ENCODE measurements at places on chromosomes 11 and 22.

DNA sequence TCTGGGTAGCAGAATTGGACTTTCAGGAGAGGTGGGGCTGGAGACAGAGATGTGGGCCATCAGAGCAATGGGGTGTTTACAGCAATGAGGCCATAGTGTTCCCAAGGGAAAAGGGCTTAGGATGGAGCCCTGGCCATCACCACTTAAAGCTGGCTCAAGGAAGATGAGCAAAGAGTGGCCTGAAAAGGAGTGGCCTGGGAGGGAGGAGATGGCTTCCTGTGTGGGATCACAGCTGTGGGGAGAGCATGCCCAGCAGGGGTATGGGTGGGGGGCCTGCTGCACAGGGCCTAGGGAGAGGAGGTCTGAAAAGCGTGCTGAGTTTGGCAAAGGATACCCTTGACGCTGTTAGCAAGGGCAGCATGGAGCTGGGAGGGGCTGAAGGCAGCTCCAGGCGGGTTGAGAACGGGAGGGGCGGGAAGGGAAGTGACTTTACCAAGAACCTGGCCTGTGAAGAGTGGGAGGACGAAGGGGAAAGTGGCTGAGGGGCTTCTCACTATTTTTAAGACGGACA is 13.9 kb downstream of the LRRC32 start:
- DNase-seq: no peak

DNA sequence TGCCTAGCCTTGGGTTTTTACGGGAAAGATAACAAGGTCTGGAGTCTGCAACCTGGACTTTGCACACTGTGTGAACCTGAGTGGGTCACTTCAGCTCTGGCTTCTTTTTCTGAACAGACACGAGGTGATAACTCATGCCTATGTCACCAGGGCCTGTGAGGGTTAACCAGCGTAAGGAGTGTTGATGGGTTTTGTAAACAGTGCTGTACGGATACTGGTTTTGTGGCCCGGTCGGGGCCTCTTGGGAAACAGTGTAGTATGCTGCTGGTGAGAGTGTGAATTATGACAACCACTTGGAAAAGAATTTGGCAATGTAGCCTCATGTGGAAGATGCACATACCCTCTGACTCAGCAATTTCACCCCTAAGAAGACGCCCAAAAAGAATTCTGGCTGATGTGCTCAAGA is 266.8 kb downstream of the MN1 start:
- DNase-seq: no peak

DNA sequence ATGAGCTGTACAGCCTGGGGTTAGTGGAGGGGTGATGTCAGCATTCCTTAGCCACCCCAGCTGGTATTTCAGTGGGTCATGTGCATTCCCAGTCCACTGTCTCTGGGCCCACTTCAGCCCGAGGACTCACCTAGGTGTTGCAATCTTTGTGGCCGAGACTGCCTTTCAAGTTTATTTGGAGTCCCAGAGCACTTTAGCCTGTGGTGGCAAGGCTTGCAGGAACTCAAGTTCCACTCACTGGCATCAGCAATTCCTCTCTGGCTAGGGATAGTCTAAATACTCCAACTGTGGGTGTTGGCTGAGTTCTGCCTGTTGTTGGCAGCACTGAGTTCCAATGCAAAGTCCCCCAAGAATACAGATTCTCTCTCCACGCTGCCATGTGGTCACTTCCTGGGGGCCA is 191.6 kb upstream of the PGR start:
- no peak for DNase-seq

DNA sequence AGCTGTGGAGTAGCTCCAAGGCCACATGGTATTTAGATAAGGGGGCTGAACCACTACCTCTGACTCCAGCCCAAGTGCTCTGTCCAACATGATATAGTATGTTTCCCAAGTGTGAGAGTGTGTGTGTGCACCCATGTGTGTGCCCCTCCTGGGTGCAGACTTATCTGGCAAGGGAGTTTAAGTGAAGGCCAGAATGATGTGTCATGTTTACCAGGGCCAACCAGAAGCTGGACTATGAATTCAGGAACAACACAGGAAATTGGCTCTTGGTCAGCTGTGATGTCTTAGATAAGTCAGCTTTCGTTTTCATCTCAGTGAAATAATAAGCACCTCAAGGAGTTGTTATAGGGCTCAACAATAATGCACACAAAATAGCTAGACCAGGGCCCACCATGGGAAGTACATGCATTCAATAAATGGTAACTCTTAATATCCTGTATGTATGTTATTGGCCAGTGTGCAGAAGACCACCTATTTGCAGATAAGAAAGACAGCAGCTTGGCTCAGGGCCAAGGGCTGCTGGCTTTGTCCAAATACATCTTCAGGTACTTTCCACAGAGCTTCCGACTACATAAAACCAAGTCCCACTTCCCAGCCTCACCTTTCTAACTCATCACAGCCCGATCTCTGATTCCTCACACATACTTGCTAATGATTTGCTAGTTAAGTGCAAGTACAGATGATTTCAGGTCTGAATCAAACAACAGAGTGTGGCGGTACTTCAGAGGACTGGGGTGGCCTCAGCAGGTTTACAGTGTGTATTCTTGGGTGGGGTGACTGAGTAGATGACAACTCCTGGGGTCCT is 120.9 kb downstream of the ME3 start:
- no peak for DNase-seq

GRCh38 chr22:17956630-17957029 is 67.7 kb downstream of the MICAL3 start:
- no peak for DNase-seq

- DNase-seq: no peak
Measured at GRCh38 chr11:117875382-117876058, 938 bp downstream of the FXYD6 start.

- DNase-seq: no peak
Measured at GRCh38 chr22:35446365-35446764, 46.4 kb downstream of the MCM5 start.

GRCh38 chr11:64697663-64698375 is 25.2 kb downstream of the NRXN2 start:
- DNase-seq: no peak

DNA sequence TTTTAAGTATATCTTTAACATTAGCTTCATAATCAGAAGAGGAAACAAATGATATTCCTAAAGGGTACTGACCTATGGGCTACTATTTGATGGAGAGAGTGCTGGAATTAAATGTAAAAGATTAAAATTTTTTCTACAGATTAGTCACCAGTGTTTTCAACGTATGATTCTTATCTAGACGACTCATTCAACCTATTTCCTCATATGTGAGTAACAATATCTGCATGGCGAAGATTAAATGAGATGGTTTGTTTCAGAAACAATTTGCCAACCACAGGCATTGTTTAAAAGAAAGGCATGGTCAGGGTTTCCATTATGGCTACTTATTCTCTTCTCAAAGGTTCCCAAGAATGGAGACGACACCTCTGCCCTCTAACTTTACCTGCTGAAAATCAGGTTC is 20.4 kb downstream of the OR56B4 start:
- DNase-seq: no peak

DNA sequence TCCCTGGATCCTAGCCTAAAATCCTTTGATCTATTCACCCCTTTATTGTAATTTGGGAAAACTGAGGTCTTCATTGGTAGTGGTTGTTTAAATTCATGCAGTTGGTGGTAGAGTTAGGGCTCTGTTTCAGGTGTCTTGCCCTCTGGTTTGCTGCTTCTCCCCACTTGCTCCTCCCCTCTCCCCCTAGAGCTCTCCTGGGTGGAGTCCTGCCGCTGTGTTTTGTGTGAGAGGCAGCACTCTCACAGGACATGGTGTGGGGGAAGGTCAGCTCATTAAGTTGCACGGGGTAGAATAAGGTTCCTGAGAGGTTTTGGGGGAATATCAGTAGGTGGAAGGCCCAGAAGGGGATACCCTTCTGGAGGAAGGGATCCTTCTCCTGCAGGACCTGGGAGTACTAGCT is 98.1 kb upstream of the NECTIN1 start:
- no peak for DNase-seq

GRCh38 chr22:38924347-38924952 is 33.0 kb upstream of the APOBEC3A start:
- no peak for DNase-seq

GRCh38 chr22:28931844-28932567 is 48.6 kb downstream of the ZNRF3 start:
- no peak for DNase-seq

GRCh38 chr11:11512929-11513328 is 108.9 kb downstream of the GALNT18 start:
- no peak for DNase-seq

DNA sequence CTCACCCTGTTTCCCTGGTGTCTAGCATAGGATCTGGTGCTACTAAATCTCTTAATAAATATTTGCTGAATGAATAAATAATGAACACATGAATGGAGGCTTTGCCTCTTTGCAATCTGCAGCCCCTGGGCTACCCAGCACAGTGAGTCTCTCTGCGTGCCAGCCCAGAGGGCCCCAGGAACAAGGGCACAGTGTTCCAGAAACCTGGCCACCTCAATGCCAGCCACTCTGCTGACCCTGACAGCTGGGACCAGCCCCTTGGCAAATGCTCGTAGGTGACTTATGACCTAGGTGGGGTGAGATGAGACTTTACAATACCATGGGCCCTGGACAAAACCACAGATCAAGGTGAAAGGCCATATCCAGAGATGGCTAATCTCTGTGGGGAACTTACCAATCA is 31.6 kb downstream of the UQCR10 start:
- DNase-seq: no peak

DNA sequence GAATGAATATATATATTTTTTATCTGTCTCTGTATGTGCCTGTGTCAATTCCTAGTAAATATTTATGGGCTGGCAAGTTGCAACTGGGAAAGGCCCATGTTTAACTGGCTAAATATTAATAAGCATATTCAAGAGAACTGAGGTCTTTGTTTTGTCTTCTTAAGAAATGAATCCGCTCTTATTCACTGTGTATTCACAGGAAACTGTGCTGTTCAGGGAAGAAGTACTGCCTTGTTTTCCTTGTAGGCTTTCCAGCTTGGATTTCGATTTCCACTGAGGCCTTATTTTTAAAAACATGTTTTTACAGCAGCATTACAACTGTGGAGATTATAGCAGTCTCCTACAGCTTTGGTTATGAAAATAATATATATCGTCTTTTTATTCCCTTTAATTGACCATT is 64.7 kb downstream of the LDLRAD3 start:
- DNase-seq: no peak

DNA sequence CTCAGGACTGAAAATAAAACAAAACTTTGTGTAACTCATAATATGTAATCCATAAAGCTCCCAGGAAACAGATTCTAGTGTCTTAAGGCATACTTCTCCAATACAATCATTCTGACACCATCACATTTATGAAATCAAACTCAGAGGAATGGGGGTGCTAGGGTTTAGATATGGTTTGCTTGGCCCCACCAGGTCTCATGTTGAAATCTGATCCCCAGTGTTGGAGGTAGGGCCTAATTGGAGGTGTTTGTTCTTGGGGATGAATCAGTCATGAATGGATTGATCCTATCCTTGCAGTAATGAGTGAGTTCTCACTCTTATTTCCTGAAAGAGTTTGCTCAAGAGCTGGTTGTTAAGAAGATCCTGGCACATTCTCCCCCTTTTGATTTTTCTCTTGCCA is 380.9 kb downstream of the ETS1 start:
- no peak for DNase-seq

- DNase-seq: no peak
Measured at GRCh38 chr11:94219771-94220170, 84.6 kb upstream of the IZUMO1R start.

DNA sequence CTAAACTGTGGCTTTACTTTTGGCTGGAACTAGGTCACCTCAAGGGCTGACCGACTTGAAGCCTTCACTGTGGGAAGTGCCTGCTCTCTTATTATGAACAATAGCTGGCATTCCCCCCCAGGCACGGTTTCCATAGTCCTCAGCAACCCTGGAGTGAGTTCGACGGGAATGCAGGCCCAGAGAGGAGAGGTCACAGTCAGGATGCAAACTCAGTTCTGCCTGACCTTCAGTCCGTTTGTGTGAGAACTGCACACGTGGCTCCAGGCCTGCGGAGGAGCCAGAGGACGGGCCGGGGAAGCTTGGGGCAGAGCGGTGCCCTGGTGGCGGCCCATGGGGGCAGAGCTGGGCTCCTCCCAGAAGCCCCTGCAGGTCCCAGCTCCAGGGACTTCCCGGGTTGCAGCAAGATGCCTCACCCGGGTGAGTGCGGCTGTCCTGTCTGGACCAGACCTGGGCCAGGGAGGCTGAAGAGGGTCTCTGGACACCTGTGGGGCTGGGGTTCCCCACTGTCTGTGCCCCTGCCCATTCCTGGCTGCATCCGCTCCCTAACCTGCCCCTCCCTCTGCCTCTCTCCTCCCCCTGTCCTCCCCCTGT is 17.2 kb downstream of the SLC25A18 start:
- no peak for DNase-seq

- DNase-seq: no peak
Measured at GRCh38 chr22:40451210-40451609, 80.8 kb downstream of the SGSM3 start.

GRCh38 chr11:59053387-59053786 is 32.7 kb upstream of the GLYATL1B start:
- DNase-seq: peak; percentile 60

DNA sequence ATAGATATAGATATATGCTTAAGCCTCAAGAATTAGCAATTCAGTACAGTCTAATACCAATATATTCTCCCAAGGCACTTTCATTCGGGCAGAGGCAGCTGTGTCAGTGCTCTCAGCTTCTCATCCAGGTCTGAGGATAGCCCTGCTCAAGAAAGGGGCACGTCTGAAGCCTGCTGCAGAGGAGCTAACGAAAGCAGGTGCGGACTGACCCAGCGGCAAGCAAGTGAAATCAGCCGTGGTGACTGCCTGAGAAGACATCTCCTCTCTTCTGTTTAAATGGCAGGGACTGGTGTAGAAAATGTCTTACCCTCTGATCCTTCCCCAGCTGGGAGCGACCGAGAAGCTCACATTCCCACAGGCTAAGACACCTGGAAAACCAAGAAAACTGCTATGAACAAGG is 468.6 kb downstream of the BRD1 start:
- DNase-seq: no peak

DNA sequence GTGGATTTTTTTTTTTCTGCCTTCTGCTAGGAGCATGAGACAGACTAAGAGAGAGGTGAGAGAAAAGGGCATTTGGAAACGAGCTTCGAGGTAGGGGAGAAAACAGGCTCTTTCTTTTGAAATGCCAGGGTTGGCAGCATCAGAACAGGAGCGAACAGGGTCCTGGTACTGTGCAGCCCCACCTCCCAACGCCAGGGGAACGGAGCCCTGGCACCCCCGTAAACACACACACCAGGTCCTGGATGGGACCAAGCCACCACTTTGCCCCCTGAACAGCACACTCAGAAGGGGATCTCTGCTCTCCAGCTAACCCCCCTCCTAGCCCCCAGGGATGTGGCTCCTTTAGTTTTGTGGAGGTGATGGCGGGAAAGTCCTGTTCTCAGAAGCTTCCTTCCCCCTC is 127.1 kb downstream of the CTTN start:
- DNase-seq: no peak

DNA sequence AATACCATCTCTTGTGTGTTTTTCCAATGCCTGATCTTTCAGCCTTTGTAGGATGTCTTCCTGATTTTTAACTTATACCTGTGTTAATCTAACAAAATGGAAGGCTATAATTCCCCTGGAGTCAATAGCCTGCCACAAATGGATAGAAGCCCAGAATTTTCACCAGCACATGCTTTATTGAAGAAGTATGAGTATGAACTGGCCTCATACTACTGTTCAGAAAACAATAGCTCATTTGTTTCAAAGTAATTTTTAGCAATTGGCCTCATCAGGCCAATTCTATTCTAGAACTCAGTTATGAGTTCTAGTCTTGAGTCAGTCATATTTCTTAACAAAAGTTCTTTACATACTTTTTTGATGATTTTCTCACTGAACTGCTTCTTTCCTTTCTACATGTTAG is 40.6 kb upstream of the SLC37A2 start:
- no peak for DNase-seq
